ENCODE measurements at places on chromosomes 2 and 18.
A peak's percentile ranks its signal among the peaks of the same experiment; 100 is the strongest.

DNA sequence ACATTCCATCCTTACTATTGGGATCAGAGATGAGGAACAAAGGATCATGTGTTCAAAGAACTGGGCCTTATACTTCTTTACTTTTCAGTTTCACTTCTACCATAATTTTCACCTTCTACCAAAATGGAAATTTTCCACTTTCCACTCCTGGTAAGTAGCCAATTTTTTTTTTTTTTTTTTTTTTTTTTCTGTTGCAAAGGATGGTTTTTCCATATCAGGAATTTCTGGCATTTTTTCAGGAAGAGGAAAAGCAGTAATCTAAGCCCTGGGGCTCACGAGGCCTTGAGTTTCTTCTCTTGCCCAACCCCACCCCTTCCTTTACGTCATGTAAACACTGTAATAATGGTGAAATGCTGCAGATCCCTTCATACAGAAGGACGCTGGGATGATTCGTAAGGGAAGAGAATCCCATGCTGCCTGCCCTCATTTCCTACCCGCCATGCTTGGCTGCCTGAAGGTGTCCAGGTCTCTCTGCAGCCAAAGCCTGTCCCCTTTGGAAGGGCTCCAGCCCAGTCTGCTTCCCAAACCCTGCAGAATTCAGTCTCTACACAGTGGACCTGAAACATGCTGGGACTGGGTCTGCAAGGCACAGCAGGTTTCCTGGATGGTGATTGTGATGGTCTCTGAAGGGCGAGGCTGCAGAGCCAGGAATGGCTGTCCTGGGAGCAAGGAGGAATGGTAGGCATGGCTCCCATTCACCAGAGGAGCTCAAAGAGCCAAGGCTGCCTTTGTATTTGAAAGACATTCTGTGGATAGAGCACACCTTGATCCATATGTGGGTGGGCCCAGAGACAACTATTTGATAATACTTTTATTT lies 57.0 kb downstream of the EFR3B start:
- no peak overlapping the region for H3K27ac ChIP-seq
- peaks cover 10% of the 10 kb centered on the region for H3K36me3 ChIP-seq
- DNase-seq: no peak
- no peaks in the 10 kb centered on the region for H3K27me3 ChIP-seq

- no peak for DNase-seq
- no peaks in the 10 kb centered on the region for H3K27me3 ChIP-seq
- no peaks in the 10 kb centered on the region for H3K36me3 ChIP-seq
- H3K4me3 ChIP-seq: no peak overlapping the region
These were observed 161.3 kb downstream of the INSIG2 start for GRCh38 chr2:118249531-118249930.

GRCh38 chr2:180609626-180610340 lies 370.6 kb upstream of the UBE2E3 start:
- no peak for DNase-seq
- no peaks in the 10 kb centered on the region for H3K4me1 ChIP-seq
- no peaks in the 10 kb centered on the region for H3K36me3 ChIP-seq
- no peak overlapping the region for H3K27ac ChIP-seq

DNA sequence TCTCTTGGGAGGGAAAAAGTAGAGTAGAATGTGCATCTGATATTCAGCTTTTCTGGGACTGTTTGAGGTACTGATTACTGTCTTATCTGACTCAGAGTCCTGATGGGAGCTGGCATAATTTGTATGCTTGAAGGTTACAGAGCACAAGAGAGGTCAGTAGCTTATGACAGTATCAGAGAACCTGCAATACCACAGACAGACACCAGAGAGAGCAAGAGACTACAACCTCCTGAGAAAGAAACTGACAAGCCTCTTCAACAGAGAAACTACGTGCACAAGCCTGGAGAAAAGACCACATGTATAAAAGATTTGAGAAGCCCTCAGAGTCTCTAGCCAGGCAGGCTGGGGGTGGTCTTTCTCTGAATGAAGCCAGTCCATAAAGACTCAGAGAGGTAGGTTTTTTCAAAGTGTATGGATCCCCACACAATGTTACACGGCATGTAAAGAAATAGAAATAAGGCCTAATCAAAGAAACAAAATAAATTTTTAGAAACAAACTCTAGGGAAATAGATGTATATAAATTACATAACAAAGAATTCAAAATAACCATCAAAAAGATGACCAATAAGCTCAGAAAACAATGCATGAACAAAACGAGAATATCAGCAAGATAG lies 568.3 kb downstream of the LRRTM4 start:
- no peaks in the 10 kb centered on the region for H3K27me3 ChIP-seq
- DNase-seq: peak; percentile 70
- H3K4me1 ChIP-seq: no peaks in the 10 kb centered on the region
- H3K27ac ChIP-seq: no peak overlapping the region

GRCh38 chr2:29496198-29496597 lies 381.0 kb downstream of the CLIP4 start:
- no peak for DNase-seq
- no peak overlapping the region for H3K4me3 ChIP-seq
- H3K27me3 ChIP-seq: no peaks in the 10 kb centered on the region
- H3K27ac ChIP-seq: no peak overlapping the region
- H3K4me1 ChIP-seq: no peaks in the 10 kb centered on the region
- no peaks in the 10 kb centered on the region for H3K36me3 ChIP-seq

Measured in H9 (cell line).